Activated T-helper 2 cell treated with anti-CD3 and anti-CD28 coated beads, Interferon-gamma antibody, Interleukin-2, Interleukin-4, amounts not matched to agents 10 μg/mL and 5 μg/mL and 100 μg/mL, durations not matched to agents 14 hours and 24 hours and 36 hours (primary cell): ENCODE measurements at places on chromosomes 6 and 20.
A peak's percentile ranks its signal among the peaks of the same experiment; 100 is the strongest.

DNA sequence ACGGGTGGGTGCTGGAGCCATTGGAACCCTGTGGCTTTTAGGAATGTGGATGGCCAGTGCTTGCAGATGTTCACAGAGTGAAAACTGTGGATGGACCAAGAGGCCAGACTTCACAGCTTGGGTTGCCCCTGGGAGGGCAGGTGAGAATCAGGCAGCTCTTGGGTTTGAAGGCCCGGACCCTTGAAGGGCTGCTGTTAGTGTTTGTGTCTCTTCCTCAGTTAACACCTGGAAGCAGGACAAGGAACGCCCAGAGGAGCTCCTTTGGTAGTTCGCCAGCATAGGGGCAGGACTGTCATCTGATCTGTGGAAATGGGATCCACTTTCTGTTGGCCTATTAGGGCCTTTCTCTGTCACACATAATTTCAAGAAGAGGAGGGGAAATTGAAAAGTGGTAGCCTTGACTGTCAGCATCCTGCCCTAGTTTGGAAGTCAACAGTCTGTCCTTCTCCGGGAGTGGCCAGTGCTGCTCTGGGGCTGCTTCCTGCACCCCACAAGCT, 43.6 kb downstream of the RIOK1 start:
- DNase-seq: no peak

- DNase-seq: no peak
These were observed 76.2 kb upstream of the OLIG3 start for GRCh38 chr6:137570393-137570792.

DNA sequence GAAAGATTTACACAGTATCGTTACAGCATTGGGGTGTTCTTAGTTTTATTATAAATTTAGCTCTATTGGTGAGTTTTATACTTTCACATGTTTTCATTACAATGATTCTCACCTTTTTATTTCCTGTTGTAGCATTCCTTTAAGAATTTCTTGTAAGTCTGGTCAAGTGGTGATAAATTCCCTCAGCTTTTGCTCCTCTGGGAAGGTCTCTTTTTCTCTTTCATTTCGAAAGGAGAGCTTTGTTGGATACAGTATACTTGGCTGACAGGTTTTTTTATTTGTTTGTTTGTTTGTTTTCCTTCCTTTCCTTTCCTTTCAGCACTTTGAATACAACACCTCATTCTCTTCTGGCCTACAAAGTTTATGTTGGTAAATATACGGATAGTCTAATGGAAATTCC, 249.7 kb upstream of the RUNX2 start:
- no peak for DNase-seq

DNA sequence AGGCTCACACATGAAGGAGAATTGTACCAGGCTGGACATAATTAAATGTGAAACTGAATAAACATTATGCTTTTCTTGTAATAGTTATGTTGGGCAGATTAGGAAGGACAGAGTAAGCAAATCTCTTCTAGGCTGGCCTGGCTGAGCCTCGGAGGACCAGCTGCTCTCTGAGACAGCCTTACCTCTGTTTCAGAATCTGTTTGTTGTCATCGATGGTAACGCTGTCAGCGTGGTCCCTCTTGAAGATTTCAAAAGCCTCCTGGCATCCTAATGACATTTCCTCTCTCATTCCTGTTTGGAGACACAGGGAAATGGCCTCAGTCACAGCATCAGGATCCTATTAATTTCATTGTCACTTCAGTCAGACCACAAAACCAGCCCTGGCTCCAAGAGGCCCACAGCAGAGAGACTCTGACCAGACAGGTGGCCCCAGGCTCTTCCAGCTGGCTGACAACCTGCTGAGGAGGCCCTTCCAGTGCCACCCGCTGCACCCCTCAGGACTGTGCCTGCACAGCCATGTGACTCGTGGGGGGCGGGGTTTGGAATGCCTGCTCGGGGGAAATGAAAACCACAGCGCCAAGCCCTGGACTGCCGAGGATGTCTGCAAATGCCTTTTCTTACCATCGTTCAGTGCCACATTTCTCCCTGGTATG, 108.5 kb upstream of the KCNK16 start:
- no peak for DNase-seq

DNA sequence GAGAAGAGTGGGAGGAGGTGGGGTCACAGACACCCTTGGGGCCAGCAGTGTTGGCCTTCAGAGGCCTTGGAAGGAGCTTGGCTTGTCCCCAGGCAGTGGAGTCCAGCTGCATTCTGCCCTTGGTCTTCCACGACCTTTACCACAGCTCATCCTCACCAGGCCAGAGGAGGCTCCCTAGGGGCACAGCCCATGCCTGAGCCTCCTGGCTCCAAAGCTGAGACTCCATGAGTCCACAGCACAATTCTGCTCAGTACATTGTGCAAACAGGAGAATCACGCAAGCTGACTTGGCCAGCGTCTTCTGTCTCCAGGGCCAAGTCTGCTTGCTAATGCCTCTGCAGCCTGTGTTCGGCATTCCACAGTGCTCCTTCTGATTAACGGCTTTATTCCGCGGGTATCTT, 337.2 kb downstream of the SMOC2 start:
- no peak for DNase-seq

- peak; percentile 60 for DNase-seq
These were observed at the start of gene SLA2 for GRCh38 chr20:36645998-36646397. Gene SLA2 (minus strand): TSS chr20:36646196. CDS start chr20:36641335, 4,861 bp downstream.

DNA sequence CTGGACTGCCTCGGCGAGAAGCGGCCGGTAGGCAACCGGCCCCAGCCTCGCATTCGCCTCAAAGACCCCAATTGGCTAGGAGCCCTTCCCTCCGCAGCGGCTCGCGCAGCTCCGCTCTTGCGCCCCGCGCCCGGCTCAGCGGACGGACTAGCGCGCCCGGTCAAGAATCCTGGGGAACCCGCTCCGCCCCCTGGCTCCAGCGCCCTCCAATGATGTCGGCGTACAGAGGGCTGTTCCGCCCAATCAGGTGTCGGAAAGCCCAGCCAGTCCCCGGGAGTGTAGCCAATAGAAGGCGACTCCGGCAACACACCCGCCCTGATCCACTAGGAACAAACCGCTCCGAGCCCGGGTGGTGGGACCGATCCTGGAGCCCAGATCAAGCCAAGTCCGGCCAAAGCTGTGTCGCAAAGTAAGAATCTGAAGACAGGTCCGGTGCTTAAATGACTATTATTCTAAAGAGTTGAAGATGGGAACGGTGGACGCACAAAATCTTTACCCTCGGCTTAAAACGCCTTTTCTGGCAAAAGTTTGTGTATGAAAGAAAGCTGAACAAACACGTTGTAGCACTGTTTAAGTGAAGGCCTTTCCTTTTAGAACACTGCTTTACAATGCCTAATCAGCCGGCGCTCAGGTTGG, 132.2 kb downstream of the OGFRL1 start:
- no peak for DNase-seq

DNA sequence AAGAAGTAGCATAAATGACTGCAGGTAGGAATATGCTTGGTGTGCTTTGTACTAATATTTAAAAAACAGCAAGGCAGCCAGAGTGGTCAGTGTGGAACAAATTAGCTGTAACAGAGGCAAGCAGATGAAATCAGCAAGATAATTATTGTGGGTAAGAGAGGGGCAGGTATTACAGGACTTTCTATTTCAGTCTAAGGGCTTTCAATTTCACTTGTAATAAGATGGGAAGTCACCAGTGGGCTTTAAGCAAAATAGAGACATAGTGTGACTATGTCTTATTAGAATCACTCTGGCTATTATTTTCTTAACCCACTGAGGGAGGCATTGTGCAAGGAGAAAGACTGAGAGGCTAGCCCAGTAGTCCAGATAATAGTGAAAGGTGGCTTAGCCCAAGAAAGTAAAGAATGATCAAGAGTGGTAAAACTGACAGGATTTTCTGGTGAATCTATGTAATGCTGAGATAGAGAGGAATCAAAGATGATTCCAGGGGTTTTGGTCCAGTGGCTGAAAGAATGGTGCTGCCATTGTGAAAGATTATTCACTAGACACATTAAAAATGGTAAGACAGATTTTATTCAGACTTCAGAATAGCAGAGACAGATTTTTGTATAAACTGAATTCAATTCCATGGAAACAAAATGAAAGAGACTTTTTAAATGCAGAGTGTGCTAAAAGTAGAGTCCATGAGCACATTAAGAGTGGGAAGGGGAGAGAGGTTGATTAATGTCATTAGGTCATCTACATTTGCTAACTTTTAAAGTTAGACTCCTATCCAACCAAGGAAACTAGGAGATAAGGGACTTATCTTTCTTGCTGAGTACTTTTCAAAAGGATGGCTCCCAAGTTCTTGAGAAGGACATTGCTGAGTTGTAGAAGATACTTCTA, 1136.0 kb downstream of the HACE1 start:
- no peak for DNase-seq

GRCh38 chr20:10060226-10060625, 25.4 kb downstream of the ANKEF1 start:
- no peak for DNase-seq

DNA sequence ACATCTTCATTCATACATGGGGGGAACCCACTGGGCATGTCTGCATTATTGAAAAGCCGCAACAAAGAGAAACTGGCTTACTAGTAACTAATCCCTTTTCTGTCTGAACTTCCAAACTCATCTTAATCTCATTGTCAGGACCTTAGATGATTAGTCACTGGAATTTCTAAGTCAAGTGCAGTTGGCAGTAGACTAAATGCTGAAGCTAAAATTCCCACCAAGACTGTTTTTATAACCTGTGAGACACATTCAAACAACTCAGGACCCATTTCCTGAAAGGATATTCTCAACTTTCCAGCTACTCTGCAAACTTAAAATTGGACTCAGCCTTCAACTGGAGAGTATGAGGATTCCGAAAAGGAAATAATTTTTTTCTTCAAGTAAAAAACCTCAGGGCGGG, 94.8 kb upstream of the SCAF8 start:
- DNase-seq: no peak

GRCh38 chr6:153103319-153103655, 27.8 kb downstream of the RGS17 start:
- no peak for DNase-seq

GRCh38 chr6:87623248-87623647, 33.3 kb downstream of the ORC3 start:
- no peak for DNase-seq

DNA sequence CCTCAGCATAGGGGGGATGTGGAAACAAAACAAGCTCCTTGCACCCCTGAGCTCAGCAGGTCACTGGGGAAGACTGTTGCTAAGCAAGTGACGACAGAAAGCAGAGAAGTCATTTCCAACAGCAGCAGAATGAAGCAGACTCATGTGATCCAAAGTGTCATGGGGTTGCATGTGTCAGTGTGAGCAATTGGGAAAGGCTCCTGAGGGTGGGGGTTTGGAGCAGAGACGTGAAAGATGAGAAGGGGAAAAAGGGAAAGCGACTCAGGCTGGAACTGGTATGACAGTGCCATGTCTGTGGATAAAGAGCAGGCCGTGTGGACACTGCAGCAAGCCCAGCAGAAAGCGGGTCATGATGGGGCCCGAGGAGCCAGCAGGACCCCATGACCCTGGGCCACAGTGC, 363.9 kb downstream of the PREX1 start:
- DNase-seq: no peak

DNA sequence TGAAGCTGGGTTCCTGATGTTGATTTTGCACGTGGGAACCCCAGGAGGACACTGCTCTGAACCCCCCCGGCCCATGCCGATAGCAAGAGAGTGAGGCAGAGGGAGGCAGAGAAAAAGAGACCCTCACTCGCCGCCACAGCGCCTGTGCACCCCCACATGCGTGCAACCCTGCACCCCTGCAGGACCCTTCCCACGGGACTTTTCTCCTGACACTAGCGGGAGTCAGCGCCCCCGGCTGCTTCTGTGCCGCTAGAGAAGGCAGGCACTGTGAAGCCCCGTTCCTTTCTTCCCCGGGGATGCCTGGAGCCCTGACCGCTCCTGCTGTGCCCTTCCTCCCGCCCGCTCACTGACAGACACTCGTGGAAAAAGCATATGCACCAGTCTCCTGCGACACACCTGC, 67.4 kb downstream of the GMPR start:
- no peak for DNase-seq

DNA sequence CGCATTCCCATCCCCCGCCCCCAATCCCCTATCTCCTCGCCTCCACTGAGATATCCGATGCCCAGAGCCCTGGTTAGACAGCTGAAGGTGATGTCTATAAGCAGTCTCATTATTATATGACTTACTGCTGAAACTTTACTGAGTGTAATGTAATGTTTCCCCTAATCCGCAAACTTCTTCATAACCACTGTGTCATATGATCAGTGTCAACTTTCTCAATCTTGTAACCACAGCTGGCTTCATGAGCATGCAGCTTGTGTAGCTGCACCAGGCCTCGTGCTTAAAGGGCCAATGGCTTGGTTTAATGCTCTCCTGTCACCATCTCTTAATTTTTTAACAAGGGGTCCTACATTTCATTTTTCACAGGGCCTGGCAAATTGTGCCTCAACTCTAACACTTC, 8.1 kb downstream of the ASIP start:
- DNase-seq: no peak

DNA sequence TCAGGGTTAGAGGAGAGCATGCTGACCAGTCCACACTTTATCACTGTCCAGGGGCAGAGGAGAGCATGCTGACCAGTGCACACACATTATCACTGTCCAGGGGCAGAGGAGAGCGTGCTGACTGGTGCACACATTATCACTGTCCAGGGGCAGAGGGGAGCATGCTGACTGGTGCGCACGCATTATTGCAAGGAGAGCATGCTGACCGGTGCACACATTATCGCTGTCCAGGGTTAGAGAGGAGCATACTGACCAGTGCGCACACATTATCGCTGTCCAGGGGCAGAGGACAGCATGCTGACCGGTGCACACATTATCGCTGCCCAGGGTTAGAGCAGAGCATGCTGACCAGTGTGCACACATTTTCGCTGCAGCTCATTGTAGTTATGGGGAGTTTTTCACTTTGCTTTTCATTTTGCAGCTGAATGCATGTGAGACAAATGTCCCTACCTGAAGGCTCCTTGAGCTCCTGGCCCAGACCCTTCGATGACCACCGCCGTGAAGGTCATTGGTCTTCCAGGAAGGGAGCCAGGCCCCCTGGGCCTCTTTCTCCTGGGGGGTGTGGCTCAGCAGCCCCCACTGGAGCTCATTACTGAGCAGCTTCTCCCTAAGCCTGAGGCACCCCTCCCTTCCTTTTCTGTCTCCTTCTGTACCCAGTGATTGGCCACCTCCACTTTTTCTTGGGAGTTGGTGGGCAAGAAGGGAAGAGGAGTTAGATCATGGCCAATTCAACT, 178.8 kb upstream of the AFDN start:
- DNase-seq: no peak
